Stimulated activated CD8-positive, alpha-beta memory T cell treated with anti-CD3 and anti-CD28 coated beads, Interleukin-15, amount 100 ng/mL, for 48 hours (primary cell): ENCODE measurements at places on chromosomes 16 and 17.

GRCh38 chr17:10793816-10794215 is 10.1 kb downstream of the TMEM238L start:
- DNase-seq = no peak

DNA sequence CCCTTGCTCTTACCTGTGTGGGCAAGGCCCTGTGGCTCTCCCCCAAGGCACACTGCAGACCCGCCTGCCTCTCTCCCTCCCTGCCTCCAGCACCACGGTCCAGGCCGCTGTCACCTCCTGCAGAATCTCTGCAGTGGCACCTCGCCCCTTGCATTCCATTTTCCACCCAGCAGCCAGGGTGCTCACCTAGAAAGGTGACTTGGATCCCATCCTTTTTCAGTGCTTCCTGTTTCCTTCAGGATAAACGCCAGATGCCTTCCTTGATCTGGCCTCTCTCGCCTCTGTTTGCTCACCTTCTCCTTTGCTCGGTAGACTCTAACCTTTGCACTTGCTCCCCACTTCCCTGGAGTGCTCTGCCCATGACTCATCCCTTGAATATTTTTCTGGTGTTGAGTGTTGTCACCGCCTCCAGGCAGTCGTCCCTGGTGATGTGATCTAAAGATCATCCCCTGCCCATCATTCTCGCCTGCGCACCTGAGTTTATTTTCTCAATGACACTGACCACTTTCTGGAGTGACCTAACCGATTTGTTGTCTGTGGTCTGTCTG is 79.2 kb upstream of the LGALS9 start:
- DNase-seq = no peak

GRCh38 chr17:33292201-33292980 is 704 bp downstream of the ASIC2 start:
- no peak for DNase-seq

DNA sequence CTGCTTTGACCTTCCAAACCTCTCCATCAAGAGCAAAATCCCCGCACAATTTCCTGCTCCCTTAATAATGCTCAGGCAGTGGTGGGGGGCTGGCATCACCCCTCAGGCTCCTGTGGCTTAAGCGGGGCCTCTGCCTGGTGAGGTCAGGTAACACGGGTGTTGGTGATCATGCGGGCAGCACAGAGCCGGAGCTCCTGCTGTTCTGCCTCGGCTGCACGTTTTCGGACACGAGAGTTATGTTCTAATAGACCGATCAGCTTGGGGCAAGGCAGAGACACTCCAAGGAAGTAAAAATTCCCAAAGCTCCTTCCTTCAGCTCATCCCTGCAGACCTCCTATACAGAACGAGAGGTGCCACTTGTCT is 6.0 kb downstream of the NARF start:
- DNase-seq = no peak

DNA sequence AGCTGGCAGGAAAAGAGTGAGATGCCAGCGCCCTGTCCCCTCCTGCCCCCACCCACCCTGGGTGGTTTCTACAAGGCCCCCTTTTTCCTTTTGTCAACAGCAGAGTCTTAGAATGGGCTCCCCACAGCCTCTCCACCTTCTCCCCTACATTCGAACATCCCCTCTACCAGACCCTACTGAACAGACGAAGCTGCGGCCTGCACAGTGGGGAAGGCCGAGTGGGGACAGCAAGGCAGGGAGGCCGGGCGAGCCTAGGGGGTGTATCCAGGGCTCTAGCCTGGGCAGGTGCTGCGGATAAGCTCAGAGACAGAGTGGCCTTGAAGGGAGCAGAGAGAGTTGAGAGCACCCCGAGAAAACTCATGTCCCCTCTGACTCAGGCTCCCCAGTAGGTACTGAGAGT is 7.4 kb downstream of the ZACN start:
- no peak for DNase-seq

DNA sequence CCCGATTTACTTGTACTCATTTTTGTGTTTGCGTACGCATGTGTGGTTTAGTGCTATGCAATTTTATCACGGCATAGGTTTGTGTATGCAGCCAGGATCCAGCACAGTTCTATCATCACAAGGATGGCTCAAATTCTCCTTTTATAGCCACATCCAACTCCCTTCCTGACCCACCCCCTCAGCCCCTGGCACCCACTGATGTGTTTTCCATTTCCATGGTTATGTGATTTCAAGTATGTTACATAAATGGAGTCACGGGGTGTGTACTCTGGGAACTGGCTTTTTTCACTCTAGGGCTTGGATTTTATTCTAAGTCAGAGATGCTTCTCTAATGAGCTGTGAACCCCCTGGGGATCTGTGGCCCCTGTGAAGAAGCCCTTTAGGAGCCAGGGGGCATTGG is 16.8 kb downstream of the IL4R start:
- DNase-seq = no peak

DNA sequence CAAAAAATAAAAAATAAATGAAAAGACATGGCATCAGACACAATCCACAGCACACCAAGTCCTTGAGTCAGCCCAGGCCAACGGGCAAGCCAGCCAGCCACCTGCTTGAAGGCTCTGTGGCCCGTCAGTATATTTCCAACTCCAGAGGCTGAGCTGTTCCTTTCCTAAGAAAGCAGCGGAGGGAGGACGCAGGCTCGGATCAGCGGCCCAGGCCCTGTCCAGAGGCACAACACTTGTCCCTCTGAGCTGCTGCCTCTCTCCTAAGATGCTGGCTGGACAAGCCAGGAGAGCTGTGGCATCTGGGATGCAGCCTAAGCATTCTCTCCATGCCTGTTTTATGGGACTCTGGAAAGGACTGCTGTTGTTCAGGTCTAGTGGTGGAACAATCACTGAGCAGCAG is 14.8 kb upstream of the NLRC3 start:
- no peak for DNase-seq

GRCh38 chr16:23557779-23558702 is 514 bp downstream of the UBFD1 start:
- DNase-seq = no peak

GRCh38 chr17:8726941-8727555 is 17.6 kb downstream of the CCDC42 start:
- DNase-seq = no peak

DNA sequence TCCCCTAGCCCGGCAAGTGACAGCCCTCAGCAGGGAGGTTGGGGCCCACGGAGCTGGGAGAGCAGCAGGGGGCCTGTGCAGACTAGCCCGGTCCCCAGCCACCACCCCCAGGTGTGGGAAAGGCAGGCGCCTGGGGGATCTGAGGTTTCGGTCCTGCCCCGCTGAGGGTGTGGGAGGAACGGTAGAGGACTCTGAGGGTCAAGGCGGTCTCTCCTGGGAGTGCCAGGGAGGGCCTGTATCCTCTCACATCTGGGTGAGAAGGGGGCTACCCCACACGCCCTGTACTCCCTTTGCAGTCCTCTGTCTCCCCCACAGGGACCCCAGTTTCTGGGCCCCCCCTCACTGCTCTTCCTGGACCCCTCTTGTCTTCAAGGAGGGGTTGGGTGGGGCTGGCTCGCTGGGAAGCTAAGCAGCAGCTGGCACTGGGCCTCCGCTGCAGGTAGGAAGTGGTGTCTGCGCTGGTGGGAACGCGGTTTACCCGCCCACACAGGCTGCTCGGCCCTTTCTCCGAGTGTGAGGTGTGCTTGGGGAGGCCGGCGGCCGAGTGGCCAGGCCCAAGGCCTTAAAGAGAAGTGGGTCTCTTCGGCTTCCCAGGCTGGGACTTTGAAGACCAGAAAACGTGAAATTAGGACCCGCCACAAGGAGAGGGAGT is 15.4 kb downstream of the CD7 start:
- DNase-seq = peak; percentile 69

GRCh38 chr16:22007509-22008214 is at the start of gene MOSMO:
Gene MOSMO, plus strand, starts transcription at chr16:22008111. Its CDS starts 191 bp downstream, at chr16:22008302.
- DNase-seq = peak; percentile 65

DNA sequence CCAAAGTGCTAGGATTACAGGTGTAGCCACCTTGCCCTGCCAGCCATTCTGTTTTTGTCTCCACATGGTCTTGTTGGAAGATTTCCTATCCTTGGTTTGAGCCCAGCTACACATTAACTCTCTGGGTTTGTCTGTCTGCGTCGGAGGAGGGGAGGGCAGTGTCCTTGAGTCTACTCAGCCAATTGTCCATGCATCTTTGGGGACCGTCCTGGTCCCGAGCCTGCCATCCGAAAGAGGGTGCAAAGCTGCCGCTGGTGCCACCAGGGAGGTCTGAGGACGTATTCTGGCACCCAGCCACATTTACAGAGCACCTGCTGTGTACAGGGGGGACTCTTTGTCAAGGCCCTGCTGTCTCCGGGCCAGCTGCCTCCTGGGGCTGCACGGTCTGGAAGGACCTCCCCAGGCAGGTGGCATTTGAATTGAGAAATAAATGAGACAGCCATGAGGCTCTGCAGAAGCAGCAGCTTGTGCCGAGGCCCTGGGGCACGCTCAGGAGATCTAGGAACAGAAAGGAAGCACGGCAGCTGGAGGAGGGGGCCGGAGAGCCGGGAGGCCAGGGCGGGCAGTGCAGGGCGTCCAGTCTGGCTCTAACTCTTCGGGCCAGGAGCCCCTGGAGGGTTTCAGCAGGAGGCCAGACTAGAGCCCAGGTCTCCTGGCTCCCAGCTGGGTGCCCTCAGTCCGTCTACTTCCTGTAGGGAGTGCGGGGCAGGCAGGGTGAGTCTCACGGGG is 1.5 kb downstream of the CYBA start:
- DNase-seq = no peak

- DNase-seq = no peak
Observed at GRCh38 chr17:26963163-26963503, 330.8 kb upstream of the WSB1 start.

DNA sequence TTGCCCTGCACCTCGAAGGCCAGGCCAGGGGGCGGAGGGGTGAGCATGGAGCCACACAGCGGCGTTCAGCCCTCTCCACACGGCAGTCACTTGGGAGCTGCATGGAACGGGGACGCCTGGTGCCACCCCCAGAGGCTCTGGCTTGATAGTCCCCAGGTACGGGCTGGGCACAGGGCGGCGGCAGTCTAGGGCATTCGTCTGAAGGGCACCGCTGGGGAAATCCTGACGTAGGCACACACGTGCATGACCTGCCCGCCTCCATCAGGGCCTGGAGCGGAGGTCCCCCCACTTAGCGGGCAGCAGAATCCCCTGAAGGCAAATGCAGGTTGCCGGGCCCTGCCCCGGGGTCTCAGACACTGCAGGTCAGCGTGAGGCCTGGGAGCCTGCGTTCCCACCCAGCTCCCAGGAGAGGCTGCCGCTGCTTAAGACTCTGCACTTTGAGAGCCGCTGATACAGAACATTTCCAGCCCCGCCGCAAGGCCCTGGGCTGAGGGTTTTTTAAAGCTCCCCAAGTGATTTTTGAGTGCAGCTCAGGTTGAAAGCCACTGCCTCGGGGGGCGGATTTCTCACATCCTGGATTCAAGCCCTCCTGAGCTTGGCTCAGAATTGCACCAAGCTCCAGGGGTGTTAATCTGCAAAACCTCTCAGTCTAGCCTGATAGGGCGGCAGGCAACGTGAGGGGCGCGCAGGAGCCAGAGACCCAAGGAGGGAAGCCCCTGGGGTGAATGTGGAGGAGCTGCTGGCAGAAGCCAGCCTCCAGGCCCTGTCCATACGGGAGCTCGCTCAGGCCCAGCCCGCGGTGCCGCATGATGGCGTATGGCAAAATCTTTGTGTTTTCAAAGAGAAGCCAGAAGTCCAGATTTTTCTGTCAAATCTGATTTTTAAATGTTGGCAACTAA is 182.3 kb upstream of the GSE1 start:
- no peak for DNase-seq

DNA sequence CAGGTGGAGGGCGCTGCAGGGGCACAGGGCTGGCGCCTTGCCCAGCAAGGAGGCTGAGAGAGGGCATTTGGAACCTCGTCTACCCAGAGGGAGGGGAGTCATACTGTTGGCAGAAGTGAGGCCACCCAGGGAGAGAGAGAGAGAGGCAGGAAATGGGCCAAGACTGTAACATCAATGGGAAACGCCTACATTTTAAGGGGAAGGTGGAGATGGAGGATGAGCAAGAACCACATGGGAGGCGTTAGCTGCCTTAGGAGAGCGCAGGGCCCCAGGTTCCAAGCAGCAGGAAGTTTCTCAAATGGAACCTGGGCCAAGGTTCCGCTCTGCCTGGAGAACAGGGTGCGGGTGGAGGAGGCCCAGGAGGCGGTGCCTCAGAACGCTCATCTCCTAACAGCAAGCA is 2.7 kb upstream of the WFDC1 start:
- DNase-seq = no peak

DNA sequence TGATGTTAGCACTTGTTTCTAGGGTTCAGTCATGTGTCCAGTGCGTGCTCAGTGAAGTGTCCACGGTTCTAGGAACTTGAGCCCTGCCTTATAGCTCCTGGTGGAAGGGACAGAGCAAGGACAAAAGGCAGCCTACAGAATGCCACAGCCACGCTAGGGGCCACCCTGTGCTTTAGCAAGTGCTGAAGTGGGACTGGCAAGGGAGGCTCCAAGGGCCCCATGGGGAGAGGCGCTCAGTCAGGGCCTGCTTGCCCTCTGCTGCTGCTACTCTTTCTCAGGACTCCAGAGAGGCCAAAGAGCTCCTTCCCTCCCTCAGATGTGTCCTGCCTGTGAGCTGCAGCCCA is 6.8 kb downstream of the NT5C start:
- no peak for DNase-seq

DNA sequence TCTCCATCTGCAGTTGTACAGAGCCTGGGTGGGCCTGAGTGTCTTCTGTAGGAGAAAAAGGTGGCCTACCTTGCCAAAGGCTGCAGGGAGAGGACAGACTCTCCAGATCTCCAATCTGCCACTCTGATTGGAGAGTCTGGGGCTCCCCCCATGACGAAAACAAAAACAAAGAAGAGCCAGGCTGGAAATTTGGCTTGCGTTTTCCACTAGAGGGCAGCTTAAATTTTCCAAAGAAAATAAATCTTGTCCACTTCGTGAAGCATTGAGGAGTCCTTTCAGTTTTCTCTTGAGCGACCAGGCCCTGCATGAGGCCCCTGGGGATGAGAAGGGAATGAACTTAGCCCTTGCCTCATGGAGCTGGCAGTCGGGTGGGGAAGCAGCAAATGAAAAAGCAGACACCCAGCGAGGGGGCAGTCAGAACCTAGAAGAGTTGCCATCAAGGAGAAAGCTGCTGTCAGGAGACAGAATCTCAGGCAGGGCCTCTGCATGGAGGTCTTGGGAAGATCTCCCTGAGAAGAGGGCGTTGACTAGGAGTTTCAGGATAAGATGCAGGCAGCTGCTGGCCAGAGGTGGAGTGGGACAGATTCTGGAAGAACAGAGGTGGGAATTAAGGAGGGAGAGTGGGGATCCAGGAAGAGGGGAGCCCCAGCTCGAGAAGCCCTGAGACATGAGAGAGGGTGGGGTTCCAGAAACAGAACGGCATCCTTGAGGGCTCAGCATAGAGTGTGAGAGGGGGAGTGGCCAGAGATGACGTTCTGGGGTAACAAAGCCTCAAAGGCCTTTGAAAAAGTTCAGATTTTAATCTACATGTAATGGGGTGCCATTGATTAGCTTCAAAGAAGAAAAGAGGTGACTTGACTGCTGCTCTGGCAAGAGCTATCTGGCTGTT is 8.4 kb upstream of the SHCBP1 start:
- DNase-seq = no peak

DNA sequence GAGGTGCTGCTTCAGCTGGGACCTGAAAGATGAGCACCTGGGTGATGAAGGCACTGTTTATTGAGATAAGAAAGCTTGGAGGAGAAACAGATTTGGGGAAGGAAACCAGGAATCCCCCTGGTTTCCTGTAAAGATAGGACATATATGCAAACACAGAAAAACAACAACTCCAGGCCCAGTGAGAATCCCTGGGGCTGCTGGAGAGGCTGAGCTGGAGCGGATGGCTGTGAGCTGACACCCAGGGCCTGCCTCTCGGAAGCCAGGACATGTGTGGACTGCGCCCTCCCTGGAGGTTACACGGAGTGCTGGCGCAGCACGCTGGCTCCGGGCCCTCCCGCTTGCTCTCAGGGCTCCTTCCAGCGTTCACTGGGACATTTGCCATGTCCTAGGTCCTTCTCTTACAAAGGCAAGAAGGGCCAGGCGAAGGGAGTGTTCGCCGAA is 57.5 kb downstream of the CYB5B start:
- DNase-seq = no peak
